ENCODE measurements at places on chromosomes 16 and 17. TPM values are rescaled to one million over a fixed set of nuclear protein-coding genes. Genes with fewer than 3 reads are reported as not detected.

The LRRC37B gene
- total RNA-seq: 12.2 TPM

GRCh38 chr17:9729735-9730420 lies 61.5 kb downstream of the DHRS7C start:
- H3K36me3 ChIP-seq: no peaks in the 10 kb centered on the region
- no peaks in the 10 kb centered on the region for H3K4me1 ChIP-seq
- H3K27ac ChIP-seq: no peak overlapping the region
- DNase-seq: no peak
- no peak overlapping the region for H3K4me3 ChIP-seq

The KRT13 gene
- total RNA-seq: not detected

GRCh38 chr17:7858522-7858810 lies 663 bp downstream of the CYB5D1 start:
- H3K36me3 ChIP-seq: peaks cover 5% of the 10 kb centered on the region
- no peaks in the 10 kb centered on the region for H3K27me3 ChIP-seq
- peaks cover 24% of the 10 kb centered on the region for H3K4me1 ChIP-seq

GRCh38 chr16:57711346-57711745 lies 16.7 kb downstream of the DRC7 start:
- no peak overlapping the region for H3K4me3 ChIP-seq
- H3K4me1 ChIP-seq: peaks cover 4% of the 10 kb centered on the region
- H3K36me3 ChIP-seq: no peaks in the 10 kb centered on the region
- no peak overlapping the region for H3K27ac ChIP-seq
